ENCODE measurements at places on chromosomes 2 and 18.
A peak's percentile ranks its signal among the peaks of the same experiment; 100 is the strongest.

GRCh38 chr2:89767572-89768435 lies 1076.3 kb downstream of the RPIA start:
- no peak for DNase-seq

GRCh38 chr2:223887127-223887526 lies 49.7 kb upstream of the AP1S3 start:
- no peak for DNase-seq

GRCh38 chr2:157322432-157322831 lies 3.2 kb downstream of the ERMN start:
- DNase-seq = no peak

DNA sequence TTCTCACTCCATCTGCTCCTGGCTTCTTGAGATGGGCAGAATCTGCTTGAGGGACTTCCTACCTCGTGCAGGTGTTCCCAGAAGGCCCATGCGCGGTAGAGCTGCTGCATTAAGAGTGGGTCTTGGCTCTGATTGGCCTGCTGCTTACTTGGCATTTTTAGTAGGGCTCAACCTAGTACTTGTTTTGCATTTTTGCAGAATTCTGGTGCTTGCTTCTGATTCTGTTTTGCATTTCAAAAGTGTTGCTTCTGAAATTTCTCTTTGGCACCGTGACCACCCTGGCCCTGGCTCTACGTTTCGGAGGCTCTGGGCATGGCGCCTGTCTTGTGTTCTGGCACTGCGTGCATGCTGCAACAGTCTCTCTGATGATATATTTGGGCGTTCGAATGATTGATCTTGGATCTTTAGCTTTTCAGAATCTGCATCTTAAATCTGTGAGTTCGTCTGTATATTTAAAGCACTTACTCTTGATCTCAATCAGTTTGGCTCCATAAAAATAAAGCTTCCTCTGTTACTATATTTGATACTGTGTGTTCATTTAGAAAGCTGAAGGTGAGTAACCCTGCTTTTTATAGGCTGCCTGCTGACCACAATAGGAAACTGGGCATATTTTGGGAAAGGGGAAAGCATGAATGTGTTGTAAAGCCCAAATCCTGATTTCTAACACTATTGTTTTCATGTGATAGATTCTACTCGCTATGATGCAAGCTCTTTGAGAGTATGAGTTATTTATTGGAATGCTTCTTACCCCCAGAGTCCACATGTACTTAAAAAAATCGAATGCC lies 22.2 kb downstream of the EFR3B start:
- peak; percentile 22 for DNase-seq

- DNase-seq = peak; percentile 24
These were observed 16.3 kb downstream of the PDE6D start for GRCh38 chr2:231764760-231765159.

GRCh38 chr2:197943731-197944130 lies 139.3 kb downstream of the PLCL1 start:
- DNase-seq = no peak

GRCh38 chr2:83908750-83909149 lies 550.3 kb downstream of the SUCLG1 start:
- DNase-seq = no peak

- DNase-seq = no peak
These were observed 11.9 kb upstream of the ASPRV1 start for GRCh38 chr2:69973335-69973735.

- no peak for DNase-seq
These were observed 145.3 kb upstream of the AQP4 start for GRCh38 chr18:27010784-27011183.
